T-helper 17 cell (primary cell): ENCODE measurements at places on chromosomes 4 and X. TPM values are rescaled to one million over a fixed set of nuclear protein-coding genes. Genes with fewer than 3 reads are reported as not detected.

DNA sequence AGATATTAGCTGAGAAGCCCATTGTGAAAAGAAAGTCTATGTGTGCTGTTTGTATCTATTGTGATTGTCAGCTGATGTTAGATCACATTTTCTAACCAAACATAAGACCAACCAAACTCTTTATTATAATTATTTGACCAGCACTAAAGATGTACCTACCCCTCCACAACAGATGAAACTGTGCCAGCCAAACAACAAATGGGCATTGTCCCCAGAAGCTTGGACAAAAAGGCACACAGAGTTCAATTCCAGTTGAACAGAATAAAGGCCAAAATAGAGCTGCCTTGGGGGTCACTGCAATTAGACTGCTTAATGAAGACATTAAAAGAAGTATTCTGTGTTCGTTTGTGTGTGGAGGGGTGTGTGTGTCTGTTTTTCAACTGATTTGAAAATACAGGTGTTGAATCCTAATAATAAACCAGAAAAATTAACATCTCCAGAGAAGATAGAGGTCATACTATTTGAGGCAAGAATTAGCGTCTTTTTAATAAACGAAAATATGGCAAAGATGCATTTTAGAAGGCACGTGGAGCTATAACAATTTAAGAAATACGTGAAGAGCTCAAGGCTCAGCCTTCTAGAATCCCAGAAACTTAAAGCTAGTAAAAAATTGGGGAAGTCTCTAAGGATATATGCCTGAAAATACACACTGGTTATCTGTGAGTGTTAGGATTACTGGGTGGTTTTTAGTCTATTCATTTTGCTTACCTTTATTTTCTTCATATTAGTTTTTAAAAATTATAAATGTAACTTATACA, 2.2 kb downstream of the SPP1 start:
- no peak for DNase-seq

Gene S100G
- total RNA-seq = not detected

GRCh38 chrX:28966331-28966730, 379.1 kb downstream of the IL1RAPL1 start:
- DNase-seq = no peak

GRCh38 chr4:168499241-168499640, 2.4 kb downstream of the PALLD start:
- DNase-seq = no peak

GRCh38 chrX:51891821-51892551, 1.4 kb upstream of the MAGED1 start:
- no peak for DNase-seq

DNA sequence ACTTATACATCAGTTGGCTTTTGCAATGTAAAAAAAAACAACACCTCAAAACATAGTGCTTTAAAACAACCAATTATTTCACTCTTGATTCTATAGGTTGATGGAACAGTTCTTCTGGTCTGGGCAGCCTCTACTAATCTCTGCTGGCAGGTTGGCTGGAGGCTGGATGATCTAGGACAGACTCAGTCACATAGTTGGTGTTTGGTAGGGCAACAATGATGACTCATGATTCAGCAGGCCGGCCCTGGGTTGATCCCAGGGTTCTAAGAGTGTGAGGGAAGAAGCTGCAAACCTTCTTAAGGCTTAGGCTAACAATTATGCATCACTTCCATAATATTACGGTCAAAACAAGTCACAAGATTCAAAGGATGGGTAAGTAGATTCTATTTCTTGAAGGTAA, 558.2 kb downstream of the ZNF674 start:
- DNase-seq = no peak

DNA sequence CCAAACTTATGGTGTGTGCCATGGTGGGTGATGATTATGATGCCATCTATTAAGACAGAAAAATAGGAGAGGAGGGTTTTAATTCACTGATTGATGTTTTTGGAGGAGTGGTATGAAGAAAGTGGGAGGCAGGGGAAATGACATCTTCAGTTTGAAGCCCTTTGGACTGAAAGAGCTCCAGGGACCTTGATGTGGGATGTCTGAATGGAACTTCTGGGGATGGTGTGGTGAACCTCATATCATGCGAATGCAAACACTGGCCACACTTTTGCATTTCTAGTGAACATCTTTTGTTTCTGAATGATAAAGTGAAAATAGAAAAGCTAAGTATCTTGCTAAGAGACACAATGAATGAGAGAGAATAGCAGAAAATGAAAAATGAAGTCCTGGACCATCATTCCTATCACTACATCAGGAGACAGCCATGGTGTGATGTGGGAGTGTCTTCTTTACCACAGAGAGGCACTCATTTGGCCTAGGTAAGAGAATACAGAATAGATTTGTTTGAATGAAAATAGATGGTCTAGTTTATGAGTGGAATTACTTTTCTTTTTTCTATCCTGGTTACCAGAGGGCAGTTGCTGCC, 123.5 kb downstream of the ZNF827 start:
- no peak for DNase-seq

DNA sequence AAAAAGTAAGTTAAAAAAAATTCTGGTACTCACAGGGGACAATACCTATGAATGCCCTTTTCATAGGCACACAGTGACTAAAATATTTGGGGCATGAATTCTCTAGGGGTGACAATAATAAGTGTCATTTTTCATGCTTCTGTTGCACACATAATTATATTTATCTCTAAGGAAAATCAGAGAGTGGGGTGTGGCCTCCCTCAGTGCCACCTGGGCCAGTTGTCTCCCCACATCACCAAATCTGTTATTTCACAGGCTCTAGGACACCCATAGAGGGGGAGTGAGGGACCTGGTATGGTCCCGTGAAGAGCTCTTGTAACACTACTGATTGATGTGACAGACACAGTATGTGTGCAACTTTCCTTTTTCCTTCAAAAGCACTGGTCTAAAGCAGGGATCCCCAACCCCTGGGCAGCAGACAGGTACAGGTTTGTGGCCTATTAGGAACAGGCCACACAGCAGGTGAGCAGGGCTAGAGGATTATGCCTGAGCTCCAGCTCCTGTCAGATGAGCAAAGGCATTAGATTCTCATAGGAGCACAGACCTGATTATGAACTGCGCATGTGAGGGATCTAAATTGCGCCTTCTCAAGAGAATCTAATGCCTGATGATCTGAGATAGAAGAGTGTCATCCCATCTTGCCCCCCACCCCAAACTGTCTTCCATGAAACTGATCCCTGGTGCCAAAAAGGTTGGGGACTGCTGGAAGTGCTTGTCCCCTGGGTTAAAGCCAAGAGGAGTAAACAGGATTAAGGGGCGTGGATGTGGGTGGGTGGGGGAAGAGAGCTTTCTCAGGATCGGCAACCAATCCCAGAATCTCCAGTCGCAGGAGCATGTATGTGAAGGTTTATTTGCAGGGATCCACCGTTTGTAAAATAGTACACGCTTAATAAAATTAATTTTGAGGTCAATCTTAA, 856 bp downstream of the SLC9B1 start:
- DNase-seq = no peak

DNA sequence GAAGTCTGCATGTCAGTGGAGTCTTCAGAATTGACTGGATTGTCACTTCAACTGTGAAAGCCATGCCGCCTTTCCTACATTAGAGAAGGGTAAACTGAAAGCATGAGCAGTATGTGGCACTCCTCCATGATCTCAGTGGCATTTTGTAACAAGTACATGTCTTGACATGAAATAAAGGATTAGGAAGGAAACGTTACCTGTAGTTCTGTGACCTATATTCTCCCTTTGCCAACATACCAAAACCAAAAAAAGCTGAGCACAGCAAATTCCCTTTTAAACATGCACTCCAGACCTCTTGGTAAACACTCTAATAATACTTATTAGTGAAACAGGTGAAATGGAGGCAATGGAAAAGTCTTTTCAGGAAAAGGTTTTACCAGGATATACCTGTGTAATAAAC, 344.2 kb downstream of the GRIA2 start:
- no peak for DNase-seq

- no peak for DNase-seq
These were observed 645 bp downstream of the APLN start for GRCh38 chrX:129653971-129654651.

DNA sequence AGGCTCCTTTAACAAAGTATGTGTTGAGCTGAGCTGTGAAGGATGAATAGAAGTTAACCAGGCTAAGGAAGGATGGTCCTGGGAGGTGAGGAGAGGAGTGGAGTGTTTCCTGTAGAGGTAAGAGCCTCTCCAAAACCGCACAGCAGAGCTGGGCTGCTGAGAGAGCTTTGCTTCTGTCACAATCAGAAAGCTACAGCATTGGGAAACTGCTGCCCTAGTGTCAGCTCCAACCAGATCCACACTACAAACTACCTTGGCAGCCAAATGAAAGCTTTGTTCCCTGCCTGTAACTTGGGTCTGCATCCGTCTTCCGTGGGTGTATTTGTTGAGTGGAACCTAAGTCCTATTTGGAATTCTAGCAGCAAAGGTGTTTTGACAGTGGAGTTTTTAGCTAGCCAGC, 91.8 kb downstream of the REPS2 start:
- DNase-seq = no peak

Gene ZFYVE28
- total RNA-seq = 63.6 TPM

- no peak for DNase-seq
These were observed 444.2 kb upstream of the SLIT2 start for GRCh38 chr4:19807505-19807904.

DNA sequence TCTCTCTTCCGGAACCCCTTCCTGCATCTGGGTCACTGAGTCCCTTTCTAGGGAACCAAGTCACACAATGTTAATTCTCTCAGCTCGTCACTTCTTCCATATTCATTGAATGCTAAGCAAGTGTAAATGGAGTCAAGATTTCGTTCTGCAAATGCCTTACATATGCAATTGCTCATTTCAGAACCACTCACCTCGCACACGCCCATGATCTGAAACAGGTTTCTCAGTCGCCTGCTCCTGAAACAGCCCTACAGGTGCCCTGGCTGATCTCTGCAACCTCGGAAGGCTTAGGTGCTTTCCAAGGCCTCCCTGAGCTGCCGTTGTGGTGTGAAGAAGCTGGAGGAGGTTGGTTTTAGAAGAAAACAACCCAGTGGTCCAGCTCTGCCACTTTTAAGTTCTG, 100.8 kb upstream of the MSX1 start:
- no peak for DNase-seq

GRCh38 chr4:41369680-41370079, 113.0 kb downstream of the UCHL1 start:
- no peak for DNase-seq

GRCh38 chr4:158259955-158260575, 49.8 kb downstream of the TMEM144 start:
- no peak for DNase-seq
